ENCODE measurements at places on chromosomes 5 and 9.
A peak's percentile ranks its signal among the peaks of the same experiment; 100 is the strongest.

DNA sequence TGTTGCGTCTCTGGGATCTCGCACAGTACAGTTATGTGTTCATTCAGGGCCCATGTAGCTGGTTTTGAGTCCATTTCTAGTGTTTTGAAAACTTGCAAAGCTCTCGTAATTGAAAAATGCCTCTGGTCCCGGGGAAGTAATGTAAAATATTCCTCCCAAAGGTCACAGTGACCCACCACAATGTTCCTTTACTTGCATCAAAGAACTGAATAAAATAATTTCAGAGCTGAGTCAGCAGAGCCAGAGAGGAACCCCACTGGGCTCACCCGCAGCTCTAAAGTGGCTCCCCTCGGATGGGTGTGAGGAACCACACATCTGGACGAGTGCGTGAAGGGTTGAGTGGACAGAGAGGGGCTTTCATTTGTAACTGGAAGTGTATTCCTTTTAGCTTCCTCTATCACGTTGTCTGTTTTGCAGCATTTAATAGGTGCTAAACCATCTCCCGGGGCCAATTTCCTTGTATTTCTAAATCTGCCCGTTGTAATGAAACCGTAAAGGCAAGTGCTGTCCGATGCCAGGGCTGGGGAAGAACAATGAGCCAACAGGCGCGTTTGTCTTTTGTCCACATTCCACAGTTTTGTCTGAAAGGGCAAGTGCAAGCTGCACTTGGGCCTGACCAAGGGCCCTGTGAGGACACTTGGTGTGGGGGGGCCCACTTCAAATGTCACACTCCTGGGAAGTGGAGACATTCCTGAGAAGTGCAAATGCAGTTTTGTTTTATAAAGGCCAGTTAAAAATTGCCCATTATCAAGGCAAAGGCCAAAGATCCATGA, 29.9 kb downstream of the COL5A1 start:
- no peak for DNase-seq

DNA sequence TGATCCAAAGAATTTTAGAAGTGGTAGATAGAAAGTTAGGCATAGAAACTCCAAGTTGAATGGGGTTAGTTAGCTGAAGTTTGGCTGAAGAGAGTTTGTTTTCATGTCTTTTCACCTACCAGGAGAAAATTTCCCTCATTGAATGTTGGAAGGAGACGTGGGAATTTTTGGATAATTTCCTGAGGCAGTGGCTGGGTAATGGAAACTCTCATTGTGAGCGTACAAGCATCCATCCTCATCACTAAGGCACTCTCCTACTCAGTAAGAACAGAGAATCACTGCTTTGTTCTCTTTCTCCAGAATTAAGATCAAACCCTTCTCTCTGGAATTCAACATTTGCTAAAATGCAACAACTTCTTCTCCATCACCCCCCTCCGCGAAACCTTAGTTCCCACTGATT, 179.7 kb downstream of the PALM2AKAP2 start:
- no peak for DNase-seq

- DNase-seq, result no peak
These were observed 40.0 kb upstream of the CACNA1B start for GRCh38 chr9:137837345-137838278.

GRCh38 chr9:68551191-68551590, 10.5 kb upstream of the TMEM252 start:
- DNase-seq, result no peak

GRCh38 chr5:42994555-42995359, 45.4 kb downstream of the ANXA2R start:
- peak; percentile 67 for DNase-seq

DNA sequence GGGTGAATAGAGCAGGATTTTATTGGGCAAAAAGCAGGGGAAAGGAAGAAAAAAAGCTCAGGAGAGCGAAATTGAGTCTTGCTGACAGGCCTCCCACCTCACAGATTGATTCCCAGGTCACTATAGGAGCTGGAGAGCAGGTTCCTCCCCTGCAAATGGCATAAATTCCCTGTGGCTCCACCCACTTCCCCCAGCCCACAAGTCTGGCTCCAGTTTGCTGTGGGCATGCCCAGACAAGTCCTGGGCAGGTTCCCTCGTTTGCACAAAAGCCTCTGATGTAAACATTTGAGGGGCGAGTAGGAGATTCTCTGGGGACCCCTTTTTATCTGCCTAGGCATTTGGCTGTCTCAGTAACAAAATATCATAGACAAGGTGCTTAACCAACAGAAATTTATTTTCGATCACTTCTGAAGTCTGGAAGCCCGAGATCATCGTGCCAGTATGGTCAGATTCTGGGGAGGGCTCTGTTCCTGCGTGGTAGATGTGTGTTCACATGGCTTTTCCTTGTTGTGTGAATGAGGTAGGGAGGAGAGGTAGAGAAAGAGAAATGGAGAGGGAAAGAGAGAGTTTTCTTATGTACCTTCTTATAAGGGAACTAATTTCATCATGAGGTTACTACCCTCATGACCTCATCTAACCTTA, 614.5 kb downstream of the MAT2B start:
- peak; percentile 64 for DNase-seq

DNA sequence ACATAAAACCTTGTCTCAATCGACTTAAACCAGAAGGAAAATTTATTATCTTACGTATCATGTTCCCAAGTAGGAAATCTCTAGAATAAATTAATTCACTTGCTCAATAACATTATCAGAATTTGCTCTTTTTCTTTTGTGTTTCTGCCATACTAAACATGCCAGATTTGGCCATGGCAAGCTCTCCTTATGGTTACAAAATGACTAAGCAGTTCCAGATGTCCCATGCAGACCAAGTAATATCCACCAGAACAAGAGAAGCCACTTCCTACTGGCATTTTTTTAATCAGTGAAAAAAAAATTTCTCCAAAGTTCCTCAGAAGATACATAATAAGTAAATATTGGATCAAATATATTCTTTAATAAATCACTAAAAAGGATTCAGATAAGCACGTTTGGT, 25.2 kb upstream of the ADAMTS6 start:
- peak; percentile 10 for DNase-seq

- no peak for DNase-seq
These were observed 28.1 kb downstream of the FYB1 start for GRCh38 chr5:39191216-39191615.

DNA sequence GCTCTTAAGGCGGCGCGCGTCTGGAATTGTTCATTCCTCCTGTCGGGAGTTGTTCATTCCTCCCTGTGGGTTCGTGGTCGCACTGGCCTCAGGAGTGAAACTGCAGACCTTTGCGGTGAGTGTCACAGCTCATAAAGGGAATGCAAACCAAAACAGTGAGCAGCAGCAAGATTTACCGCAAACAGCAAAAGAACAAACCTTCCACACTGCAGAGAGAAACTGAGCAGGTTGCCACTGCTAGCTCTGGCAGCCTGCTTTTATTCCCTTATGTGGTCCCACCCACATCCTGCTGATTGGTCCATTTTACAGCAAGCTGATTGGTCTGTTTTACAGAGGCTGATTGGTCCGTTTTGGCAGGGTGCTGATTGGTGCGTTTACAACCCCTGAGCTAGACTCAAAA, 1365.3 kb upstream of the WWC1 start:
- no peak for DNase-seq

DNA sequence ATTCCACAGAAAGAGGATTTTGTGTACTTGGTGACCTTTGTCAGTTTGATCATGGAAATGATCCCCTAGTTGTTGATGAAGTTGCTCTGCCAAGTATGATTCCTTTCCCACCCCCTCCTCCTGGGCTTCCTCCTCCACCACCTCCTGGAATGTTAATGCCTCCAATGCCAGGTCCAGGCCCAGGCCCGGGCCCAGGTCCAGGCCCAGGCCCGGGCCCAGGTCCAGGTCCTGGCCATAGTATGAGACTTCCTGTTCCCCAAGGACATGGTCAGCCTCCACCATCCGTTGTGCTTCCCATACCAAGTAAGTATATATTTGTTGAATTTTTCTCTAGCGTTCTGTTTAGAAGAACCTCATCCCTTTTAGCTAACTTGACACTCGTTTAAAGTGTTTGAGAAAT, 30.0 kb downstream of the RBM27 start:
- DNase-seq, result no peak
